ENCODE measurements at places on chromosomes 6 and 20.

DNA sequence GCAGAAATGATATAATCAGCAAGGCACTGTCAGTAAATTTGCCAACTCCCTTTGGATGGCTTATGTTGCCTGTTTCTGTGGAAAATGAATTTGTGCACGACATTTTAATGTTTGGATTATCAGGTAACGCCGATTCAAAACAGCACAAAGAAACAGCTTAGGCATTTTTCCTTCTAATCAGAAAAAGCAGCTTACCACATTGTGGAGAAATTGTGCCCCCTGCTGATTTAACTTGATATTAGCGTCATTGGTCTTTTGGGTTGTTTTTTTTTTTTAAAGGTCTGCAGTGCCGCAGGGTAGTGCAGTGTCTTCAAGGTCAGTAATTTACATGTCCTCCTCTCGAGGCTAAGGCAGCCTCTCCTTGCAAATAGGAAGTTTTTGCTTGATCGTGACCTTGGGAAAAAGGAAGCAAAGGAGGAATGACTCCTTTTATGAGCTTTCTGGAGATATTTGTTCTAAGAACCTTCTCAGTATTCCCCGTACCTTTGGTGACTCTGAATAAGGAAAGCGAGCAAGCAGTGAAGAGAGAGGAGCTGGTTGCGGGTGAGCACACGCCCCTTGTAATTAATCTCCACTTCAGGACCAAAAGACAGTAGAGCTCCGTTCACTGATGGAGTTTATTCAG, 79.1 kb downstream of the ELOVL4 start:
- DNase-seq = peak; percentile 82

GRCh38 chr6:116030770-116031169, 29.9 kb downstream of the FRK start:
- DNase-seq = no peak

DNA sequence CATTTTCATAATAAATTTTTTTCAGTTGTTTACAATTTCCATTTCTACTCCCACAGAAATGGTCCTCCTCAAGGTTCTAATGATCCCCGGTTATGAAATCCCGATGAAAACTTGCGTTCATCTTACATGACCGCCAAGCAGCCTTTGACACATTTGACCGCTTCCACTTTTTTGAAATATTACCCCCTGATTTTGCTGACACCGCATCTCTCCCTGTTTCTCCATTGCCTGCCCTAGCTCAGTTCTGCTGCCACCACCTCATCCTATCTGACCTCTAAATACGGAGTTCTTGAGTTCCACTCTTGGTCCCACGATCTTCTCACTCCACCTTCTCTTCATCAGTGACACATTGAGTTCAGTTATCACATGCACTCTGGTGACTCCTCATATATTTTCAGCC, 74.1 kb downstream of the SLC35B3 start:
- no peak for DNase-seq

GRCh38 chr6:134177236-134177635, 124.8 kb upstream of the SLC2A12 start:
- DNase-seq = no peak

- DNase-seq = no peak
Measured at GRCh38 chr6:17630511-17631073, 30.5 kb downstream of the FAM8A1 start.

GRCh38 chr6:154440022-154440421, 70.5 kb downstream of the CNKSR3 start:
- no peak for DNase-seq

GRCh38 chr20:56249244-56249955, 868 bp downstream of the MC3R start:
- DNase-seq = peak; percentile 17

DNA sequence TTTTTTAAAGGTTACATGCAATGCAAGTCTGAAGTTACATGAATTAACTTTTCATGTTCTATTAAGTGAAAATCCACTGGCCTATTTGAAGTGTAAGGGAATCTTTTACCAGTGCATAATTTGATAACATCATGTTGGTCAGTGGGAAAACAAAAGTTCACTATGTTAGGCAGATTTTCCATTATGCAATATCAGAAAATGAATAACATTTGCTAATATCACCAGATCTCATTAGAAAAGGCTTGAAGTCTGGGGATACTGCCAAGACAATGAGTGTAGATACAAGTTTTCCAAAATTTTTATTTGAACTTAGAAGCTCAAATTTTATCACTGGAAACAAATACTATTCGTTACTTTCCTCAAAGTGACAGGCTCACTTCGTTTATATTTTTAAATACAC, 296.4 kb upstream of the CDH4 start:
- no peak for DNase-seq

DNA sequence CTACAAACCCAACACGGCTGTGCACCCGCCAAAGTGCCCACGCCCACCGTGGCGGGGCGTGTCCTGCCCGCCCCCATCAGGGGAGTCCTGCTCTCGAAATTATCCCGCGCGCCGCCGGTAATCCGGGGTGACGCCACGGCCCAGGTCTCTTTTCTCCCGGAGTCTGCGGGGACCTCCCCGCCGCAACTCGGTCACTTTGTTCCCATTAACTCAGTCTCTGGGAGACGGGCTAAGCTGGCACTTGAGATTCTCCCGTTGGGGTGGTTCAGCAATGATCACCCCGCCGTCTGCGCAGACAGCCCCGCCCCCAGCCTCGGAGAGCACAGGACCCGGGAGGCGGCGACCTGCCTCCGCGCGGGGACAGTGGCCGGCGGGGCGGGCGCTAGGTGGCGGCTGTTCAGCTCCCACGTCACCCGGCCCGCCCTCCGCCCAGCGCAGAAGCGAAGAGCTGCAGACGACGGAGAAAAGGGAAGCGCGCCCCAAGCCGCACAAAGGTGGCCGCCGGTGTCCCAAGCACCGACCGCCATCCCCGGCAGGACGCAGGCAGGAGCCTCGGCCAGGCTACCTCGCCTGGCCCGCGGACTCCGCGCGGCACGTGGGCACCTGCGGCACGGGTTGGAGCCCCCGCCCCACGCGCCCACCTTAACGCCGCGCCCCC, 31.5 kb downstream of the SF3B5 start:
- peak; percentile 69 for DNase-seq

DNA sequence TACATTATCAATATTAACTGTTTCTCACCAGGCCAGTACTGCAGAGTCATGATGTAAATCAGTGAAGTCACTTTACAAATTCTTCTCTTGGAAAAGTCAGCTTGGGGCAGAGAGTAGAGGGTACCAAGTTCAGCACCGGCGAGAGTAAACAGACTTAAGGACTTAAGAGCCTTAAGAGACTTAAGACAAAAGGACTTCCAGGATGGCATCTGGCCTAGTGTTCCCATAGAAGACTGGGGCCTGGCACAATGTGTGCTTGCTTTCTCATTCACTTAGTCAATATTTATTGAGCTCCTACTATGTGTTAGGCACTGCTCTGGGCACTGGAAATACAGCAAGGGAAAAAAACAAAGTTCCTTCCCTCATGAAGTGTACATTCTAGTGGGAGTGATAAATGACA, 1.4 kb upstream of the SNPH start:
- DNase-seq = no peak
